ENCODE measurements at places on chromosomes 4 and X.

GRCh38 chrX:153519569-153520286 is 2.3 kb downstream of the ATP2B3 start:
- DNase-seq = no peak

GRCh38 chrX:107805179-107805578 is 20.5 kb upstream of the MID2 start:
- DNase-seq = no peak

DNA sequence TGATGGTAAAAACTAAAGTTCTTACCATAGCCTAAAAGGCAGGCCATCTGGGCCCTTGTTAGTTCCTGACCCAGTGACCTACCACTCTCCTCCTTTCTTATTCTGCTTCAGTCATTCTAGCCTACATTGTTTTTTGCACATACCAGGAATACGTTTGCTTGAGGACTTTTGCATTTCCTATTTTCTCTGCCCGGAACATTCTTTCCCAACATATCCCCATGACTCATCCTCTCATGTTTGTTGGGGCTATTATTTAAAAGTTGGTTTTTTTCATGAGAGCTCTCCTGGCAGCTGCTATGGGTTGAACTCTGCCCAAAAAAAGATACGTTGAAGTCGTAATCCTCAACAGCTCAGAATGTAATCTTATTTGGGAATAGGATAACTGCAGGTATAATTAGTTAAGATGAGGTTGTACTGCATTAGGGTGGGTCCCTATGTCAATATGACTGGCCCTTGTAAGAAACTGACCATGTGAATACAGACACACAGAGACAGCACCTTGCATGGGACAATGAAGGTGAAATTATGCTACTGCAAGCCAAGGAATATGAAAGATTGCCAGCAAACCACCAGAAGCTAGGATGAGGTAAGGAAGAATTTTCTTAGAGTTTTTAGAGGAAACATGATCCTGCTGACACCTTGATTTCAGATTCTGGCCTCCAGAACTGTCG is 138.3 kb upstream of the PDHA2 start:
- DNase-seq = no peak

- DNase-seq = no peak
Observed at GRCh38 chrX:23902419-23902818, 5.3 kb downstream of the APOO start.

- no peak for DNase-seq
Observed at GRCh38 chr4:166972071-166972470, 262.2 kb downstream of the SPOCK3 start.

- DNase-seq = no peak
Observed at GRCh38 chrX:154365052-154365600, 9.3 kb downstream of the FLNA start.

Measured in cortex of kidney (tissue), 1 donor.